ENCODE measurements at places on chromosomes 7 and 10.

DNA sequence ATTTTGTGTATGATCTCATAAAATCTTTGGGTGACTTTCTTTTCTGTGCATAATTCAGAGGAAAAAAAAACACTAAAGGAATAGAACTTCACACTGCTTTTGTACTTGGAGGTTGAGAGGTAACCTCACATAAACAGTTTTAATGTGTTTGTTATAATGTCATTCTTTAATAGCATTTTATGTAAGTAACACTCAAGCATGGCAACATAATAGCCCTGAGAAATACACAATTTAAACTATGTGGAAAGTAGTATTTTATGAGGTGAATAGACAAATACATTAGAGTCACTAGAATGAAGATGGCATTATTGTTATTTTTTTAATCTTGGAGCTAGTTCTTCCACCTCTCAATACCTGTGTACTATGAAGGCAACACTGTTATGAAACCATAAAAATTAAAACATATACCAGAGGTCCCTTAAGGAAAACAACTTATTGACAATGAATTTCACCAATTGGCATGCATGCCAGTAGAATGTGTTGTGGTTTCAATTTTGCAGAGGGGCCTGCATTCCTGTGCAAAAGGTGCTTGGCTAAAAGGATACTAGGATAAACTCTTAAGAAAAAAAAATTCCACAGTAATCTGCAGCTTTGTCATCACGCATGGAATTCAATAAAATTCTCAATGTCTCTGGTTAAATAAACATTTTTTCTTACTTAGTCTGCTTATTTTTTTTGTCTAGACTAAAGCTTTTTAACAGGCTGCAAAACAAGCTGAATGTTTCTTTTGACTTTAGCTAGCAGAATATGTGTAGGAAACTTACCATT is 102.5 kb downstream of the CD36 start:
- no peak for DNase-seq

GRCh38 chr7:28083164-28083997 is 97.2 kb downstream of the JAZF1 start:
- no peak for DNase-seq

- DNase-seq: no peak
Measured at GRCh38 chr7:39199951-39200350, 222.2 kb downstream of the POU6F2 start.

DNA sequence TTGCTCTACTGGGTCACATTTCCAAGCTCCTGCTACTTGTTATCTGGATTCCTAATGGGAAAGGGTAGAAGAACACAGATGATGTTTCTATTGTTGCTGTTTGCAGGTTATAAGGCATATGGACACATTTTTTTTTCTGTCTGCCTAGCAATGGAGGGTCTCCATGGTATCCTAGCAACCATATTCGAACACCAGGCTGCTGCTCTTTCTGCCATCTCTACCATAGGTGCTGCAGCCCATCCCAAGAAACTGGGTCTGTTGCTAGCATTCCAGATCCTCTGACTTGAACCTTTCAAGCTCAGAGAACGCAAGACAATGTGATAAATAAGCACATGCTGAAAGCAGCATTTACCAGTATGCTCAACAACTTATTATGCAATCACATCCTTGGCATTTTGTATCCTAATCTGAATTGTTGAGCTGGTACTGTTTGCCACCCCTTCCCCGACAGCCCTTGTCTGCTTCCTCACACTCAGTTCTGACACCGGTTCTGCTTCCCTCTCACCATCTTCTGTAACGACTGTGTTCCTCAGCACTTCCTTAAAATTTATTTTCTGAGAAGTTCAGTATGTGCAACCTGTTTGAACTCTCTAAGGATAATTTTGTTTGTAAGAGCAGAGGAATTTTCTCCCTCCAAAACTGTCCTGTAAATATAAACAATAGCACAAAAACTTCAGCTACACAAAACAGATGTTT is 6.2 kb downstream of the PRKG1 start:
- DNase-seq: no peak

DNA sequence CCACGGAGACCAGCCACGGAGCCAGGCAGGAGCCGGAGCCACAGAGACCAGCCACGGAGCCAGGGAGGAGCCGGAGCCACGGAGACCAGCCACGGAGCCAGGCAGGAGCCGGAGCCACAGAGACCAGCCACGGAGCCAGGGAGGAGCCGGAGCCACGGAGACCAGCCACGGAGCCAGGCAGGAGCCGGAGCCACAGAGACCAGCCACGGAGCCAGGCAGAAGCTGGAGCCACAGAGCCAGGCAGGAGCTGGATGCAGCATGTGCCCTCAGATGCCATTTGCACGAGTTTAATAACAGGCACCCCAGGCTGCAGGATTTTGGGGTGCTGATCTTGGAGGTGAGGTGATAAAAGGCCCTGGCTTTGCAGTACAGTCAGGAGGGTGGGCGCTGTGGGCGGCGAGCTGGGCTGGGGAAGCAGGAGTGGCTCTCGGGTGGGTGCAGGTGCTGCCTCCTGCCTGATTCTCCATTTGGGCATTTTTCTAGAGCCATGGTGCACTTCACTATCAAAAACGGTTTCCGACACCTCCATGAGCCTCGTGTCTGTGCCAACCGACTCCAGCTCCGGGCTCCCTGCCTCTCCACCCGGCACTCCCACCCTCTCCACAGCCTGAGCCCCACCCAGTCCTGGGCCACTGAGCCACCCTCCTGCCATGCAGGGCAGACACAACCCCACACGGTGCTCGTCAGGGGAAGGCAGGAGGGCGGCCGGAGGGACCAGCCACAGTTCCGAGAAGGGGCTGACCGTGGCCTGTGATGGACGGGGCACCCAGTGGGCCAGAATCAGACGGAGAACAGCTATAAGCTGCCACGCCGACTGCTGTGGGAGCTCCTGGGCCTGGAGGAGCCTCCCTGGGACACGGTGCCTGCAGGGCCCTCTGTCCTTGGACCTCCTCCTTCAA is 40.8 kb upstream of the NKX6-2 start:
- DNase-seq: no peak

GRCh38 chr10:67259319-67259929 is 333.6 kb downstream of the LRRTM3 start:
- no peak for DNase-seq

DNA sequence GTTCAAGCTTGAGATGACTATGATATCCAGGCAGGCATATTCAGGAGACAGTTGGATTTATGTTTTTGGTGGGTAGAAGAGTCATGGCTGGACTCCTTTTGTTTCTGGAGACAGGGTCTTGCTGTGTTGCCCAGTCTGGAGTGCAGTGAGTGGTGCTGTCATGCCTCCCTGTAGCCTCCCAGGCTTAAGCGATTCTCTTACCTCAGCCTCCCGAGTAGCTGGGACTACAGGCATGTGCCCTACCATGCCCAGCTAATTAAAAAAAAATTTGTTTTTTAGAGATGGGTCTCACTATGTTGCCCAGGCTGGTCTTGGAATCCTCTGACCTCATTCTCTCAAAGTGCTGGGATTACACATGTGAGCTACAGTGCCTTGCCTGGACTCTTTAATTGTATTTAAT is 62.0 kb downstream of the ADK start:
- DNase-seq: no peak

GRCh38 chr7:7434329-7434728 is 101.3 kb downstream of the COL28A1 start:
- DNase-seq: no peak

DNA sequence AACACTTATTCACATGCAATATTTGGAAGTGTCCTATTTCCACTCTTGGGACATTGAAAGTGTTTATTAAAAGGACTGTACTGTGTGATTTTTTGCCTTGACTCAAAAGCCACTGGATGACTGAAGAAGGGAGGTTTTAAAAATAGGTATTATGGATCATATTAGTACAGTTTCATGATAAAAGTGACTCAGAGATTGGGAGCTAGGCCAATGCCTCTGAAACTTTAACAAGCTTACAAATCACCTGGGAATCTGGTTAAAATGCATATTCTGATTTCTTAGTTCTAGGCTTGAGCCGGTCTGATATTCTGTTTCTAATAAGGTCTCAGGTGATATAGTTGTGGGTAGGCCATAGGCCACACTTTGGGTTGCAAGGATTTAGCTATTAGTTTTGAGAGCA is 191.2 kb downstream of the PLXDC2 start:
- DNase-seq: no peak

DNA sequence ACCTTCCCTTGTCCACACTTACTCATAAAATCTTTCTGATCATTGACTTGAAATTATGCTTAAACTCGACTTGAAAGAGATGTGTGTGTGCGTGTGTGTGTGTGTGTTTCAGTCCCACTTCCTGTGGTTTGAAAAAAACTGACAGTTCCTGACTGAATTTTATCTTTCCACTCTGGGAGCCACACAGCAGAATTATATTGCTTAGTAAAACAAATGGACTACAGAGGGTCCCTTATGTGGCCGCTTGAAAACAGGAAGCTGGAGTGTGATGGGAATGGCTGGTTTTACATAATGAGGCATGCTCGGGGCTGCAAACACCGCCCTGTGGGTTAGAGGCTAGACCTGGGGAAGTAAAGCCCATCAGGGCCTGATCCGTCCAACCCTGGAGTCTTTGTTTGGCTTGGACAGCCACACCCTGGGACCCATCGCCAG is 54.8 kb downstream of the LYZL1 start:
- DNase-seq: no peak

GRCh38 chr10:108787932-108788331 is 1135.4 kb downstream of the XPNPEP1 start:
- DNase-seq: no peak

GRCh38 chr7:8018961-8019360 is 50.4 kb downstream of the GLCCI1 start:
- no peak for DNase-seq

- DNase-seq: no peak
Measured at GRCh38 chr7:134329614-134330346, 13.1 kb upstream of the SLC35B4 start.

DNA sequence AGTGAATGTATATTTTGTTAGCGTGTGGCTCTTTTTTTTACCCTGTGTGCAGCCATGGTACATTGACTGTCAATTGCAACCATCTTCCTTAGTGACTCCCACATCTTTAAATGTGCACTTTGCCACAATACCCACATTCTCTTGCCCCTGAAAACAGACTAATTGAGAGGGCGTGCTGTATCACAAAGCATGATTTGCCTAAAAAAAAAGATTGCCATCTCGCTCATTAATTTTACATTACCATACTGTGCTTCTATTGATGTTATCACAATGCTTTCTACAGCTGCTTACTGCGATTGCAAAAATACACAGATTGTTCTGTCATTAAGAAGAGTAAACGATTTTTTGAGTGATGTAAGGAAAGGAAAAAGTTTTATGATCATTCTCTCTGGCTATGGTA is 613.1 kb upstream of the NRP1 start:
- no peak for DNase-seq

- no peak for DNase-seq
Measured at GRCh38 chr7:36315309-36315944, 74.2 kb upstream of the ANLN start.

- DNase-seq: no peak
Measured at GRCh38 chr7:121604627-121605316, 208.7 kb upstream of the FAM3C start.

- no peak for DNase-seq
Measured at GRCh38 chr7:134561-135256, 57.7 kb upstream of the FAM20C start.

DNA sequence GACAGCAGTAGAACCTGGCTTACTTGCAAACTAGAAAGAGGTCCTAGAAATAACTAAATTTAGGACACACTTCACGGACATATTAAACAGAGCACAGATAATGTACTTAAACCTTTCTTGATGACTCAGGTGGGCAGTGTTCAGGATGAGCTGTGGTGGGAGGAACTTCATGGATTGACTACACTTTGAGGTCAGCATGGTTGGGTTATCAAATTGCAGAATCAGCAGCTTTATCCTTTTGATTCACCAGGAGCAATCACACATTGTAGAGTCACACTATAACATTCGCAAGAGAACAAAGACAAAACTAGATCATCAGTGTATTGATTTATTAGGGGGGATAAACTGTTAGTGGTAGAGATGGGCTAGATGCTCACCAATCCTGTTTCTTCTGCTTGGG is 38.6 kb upstream of the AGK start:
- no peak for DNase-seq

DNA sequence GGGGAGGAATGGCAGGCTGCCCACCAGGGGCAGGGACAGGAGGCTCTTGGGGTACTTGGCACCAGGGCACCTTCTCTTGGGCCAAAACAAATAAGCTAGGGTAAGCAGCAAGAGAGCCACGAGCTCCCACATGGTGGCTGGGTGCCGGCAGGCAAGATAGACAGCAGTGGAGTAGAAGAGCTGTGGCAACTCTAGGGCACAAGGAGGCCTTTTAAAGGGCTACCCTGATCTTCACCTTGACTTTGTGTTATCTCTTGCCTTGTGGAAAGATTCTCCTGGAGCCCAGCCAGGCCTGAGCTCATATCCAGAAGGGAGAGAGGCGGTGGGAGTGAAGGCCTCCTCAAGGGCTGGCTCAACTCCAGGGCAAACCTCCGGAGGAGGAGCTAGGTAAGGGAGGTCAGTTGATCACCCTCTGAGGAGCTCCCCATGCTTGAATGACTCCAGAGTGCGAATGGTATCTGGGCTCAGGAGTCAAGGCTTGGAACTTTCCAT is at the start of gene CYP17A1:
CYP17A1 (minus strand) TSS at position 184 of the 492 bp plus-strand sequence; CDS start at position 132, 52 bp downstream.
- DNase-seq: no peak

GRCh38 chr7:150983893-150984368 is 5.8 kb upstream of the KCNH2 start:
- peak; percentile 56 for DNase-seq

DNA sequence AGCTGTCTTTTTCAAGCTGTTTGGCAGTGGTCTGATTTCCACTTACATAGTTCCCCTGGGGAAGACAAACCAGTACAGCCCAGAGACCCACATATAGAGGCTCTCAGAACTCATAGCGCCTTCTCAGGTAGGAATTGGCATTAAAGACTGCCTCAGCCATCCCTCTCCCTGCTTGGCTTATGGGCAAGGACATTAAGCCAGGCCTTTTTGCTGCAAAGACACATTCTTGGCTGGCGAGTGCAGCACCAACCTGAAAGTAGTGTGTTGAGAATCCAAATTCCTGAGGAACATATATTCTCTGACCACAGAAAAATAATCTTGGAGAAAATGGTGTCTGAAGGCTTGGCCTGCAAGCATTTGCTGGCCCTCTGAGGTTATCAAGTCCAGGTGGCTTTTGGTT is 39.2 kb upstream of the HPS1 start:
- DNase-seq: no peak

DNA sequence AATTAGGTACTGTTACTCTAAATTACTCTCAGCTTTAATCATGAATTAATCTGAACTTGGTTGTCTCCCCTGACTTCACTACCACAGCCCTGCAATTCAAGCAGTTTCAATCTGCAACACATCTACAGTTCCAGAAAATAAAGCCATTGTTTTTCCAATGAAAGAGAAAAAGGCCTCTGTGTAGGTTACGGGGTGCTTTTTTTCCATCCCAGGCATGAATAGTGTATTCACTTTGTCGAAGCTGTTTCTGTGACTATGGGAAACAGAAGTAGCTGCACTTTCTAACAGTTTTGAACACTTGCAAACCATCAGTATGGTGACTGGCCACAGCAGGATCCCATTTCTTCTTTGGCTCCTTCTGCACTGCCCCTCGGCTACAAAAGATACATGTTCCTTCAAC is 460.2 kb downstream of the GRM8 start:
- DNase-seq: no peak
